ENCODE measurements at places on chromosomes 13 and 19.

DNA sequence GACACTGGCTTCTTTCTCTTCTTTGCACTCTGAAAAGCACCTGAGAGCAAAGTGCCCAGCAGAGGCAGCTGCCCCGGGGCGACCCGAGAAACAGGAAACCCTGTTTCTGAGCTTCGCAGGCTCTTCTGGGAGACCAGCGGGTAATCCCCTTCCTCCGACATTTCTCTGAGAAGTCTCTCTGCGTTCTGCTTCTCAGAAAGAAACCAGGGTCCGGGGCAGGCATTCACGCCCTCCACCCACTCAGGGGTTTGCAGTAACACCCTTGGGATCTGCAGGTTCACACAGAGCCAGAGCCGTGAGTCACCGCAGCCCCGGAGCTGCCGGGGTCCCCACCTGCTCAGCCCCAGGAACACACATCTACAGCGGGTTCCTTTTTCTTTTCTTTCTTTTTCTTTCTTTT lies 86.0 kb downstream of the GADD45B start:
- peak; percentile 35 for DNase-seq

DNA sequence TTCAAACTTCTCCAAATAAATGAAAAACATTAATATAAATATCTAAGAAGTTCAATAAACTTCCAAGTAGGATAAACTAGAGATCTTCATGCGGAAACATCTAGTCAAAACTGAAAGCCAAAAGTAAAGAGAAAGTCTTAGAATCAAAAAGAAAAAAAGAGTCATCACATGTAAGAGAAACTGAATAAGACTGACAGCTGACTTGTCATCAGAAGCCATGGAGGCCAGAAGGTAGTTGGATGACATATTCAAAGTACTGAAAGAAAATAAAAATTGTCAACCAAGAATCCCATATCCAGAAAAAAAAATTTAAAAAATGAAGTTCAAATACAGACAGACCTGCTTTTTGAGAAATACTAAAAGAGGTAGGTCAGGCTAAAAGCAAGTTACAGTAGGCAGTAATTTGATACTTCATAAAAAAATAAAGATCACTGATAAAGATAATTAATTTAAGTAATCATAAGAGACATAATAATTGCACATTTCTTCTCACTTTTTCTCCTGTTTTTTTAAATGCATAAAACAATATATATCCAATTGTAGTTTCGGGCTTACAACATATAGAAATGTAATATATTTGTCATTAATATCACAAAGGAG lies 327.6 kb upstream of the PCDH9 start:
- no peak for DNase-seq

- DNase-seq, result no peak
Measured at GRCh38 chr13:28041031-28041461, 52.6 kb upstream of the URAD start.

- DNase-seq, result no peak
Measured at GRCh38 chr13:23865906-23866305, 23.3 kb downstream of the MIPEP start.

GRCh38 chr19:6375411-6376010 lies at the start of gene PSPN:
Gene PSPN, minus strand, starts transcription at chr19:6375933. Its CDS starts 84 bp downstream, at chr19:6375849.
- DNase-seq, result no peak

DNA sequence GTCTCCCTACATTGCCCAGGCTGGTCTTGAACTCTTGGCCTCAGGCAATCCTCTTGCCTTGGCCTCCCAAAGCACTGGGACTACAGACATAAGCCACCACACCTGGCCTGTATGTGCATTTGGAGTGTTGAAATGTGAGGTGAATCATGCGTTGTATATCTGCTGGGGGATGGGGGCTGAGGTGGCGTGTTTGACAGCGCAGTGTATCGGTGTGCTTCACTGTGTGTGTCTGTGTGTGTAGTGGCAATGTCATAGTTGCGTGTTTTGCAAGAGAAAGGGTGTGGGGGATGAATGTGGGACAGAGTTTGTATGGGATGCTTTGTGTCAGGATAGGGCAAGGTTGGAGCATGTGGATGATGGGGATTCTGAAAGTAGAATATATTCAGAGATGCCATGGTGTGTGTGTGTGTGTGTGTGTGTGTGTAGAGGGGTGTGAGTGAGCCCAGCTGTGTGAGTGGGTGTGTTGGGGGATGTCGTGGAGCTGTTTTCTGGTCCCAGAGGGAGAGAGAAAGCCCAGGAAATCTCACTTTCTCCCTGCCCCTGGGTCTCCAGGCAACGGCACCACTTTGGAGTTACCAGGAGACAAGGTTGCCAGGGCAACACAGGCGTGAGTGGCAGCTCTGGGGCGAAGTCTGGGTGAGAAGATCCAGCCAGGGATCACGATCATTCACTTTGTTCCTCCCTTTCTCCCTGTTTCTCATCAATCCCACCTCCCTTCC lies 1.1 kb upstream of the SWSAP1 start:
- DNase-seq, result no peak

- DNase-seq, result no peak
Measured at GRCh38 chr19:34686455-34686854, 9.0 kb downstream of the ZNF302 start.

GRCh38 chr13:79781829-79782540 lies 301.0 kb downstream of the NDFIP2 start:
- DNase-seq, result no peak

GRCh38 chr13:41563341-41563983 lies 106.1 kb downstream of the RGCC start:
- DNase-seq, result no peak

DNA sequence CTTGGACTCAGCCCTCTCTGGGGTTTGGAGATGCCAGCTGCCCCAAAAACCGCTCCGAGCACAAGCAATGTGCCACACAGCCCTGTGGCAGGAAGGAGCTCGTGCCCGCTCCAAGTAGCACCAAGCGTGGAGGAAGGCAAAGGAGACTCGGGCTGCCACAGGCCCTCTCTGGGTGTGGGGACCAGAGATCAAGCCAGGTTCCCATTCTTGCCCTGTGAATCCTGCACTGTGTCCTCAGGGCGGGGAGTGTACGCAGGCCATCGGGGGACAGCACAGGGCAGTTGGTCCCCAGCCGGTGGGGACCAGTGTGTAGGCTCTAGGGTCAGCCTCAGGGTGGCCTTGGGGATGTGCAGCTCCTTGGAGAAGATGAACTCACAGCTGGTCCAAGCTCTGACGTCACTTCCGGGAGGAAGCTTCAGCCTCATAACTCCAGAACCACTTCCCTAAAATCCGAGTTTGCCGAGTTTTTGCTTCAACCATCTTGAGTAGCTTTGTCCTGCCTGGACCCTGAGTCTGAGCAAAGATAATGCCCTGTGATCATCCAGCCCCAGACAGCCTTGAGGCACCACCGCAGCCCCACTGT lies 9.3 kb upstream of the CPAMD8 start:
- DNase-seq, result no peak

- no peak for DNase-seq
Measured at GRCh38 chr13:110976785-110977184, 61.9 kb upstream of the ANKRD10 start.

GRCh38 chr19:32497391-32497790 lies 83.6 kb upstream of the PDCD5 start:
- no peak for DNase-seq

GRCh38 chr19:48059331-48059730 lies 15.5 kb upstream of the CABP5 start:
- no peak for DNase-seq

DNA sequence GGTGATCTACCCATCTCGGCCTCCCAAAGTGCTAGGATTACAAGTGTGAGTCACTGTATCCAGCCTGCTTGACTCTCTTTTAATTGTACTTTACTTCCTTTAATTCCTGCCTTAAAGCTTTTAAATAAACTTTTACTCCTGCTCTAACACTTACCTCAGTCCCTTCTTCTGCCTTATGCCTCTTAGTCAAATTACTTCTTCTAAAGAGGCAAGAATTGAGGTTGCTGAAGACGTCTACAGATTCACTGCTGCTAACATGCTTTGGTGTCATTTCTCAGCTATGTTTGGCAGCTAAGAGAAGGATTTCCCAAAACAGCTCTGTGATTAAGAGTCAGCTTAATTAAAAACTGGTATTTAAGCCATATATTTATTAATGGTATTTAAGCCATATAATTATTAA lies 32.9 kb upstream of the CD177 start:
- no peak for DNase-seq

GRCh38 chr13:46817095-46817494 lies 20.1 kb upstream of the ESD start:
- no peak for DNase-seq

DNA sequence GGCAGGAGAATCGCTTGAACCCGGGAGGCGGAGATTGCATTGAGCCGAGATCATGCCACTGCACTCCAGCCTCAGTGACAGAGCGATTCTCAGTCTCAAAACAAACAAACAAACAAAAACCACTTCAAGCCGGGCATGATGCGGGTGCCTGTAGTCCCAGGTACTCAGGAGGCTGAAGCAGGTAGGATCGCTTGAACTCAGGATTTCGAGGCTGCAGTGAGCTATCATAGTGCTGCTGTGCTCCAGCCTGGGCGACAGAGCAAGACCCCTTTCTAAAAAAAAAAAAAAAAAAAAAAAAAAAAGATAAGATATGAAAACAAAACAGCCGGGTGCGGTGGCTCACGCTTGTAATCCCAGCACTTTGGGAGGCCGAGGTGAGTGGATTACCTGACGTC lies 12.9 kb downstream of the PPP1R14A start:
- no peak for DNase-seq

DNA sequence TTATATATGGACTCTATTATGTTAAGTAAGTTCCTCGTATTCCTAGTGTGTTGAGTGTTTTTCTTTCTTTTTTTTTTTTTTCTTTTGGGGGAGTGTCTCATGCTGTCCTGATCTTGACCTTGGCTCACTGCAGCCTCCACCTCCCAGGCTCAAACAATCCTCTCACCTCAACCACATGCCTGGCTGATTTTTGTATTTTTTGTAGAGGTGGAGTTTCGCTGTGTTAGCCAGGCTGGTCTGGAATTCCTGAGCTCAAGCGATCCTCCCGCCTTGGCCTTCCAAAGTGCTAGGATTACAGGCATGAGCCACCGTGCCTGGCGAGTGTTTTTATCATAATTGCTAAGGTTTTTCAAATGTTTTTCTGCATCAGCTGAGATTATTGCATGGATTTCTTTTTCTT lies 10.7 kb upstream of the ZNF480 start:
- no peak for DNase-seq

DNA sequence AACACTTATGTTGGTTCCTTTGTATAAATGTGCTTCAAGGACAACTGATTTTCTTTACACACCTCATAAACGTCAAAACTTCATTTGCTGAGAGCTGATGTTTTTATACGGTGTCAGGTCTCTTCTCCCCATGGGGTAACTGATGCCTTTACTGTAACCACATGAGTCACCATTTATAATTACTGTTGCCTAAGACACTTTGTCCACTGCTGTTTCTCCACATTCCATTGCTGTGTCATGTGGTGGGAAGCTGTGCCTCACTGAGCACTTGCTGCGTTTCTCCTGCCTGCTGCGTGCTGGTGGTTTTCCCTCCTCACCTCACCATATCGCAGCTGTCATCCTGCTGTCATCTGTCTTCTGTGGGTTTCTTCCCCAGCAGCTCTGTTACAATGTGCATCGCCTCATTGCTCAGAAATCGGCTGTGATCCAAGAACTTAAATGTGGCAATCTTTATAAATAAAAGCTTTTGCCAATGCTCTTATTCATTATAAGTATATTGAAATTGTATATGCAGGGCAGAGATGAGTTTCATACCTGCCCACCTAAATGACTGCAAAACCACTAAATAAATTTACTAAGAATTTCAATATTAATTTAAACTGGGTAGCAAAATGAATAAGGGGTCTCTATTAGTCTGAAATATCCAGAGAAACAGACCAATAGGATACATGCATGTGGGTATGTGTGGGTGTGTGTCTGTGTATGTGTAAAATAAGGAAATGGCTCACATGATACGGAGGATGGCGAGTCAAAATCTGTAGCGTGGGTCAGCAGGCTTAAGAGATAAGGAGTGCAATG lies 547.0 kb upstream of the SLITRK5 start:
- DNase-seq, result no peak

DNA sequence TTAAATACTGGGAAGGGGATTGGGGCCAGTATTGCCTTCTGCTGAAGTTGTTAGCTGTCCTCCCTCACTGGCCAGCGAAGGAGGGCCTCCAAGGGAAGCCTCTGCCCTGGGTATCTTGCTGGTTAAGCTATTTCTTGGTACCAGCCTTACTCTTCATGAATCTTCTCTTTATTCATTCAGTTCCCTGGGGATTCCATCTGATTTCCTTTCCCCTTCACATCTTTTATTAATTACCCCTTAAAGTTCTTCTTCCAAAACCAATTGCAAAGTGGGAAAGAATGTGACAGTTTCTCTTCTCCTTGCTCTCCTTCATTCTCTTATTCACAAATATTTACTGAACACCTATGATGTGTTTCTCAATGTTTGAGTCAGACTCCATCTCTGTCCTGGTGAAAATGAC lies 36.7 kb upstream of the STK24 start:
- DNase-seq, result no peak

DNA sequence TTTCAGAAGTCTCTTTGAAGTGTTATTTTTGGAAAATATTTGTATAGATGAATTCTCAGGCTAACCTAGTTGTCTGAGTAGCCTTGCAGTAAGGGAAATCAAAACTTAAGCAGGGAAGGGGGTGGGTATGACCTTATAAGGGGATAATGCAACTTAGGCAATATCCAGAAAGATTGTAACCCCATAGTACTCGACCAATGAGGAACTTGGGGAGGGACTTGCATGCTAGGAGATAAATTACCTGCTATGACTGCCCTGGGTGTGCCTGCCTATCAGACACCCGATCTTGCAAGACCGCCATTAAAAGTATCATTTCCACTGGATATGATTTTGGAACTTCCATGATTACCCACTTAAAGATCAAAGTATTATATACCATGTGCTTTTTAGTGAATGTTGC lies 23.0 kb upstream of the RFXAP start:
- DNase-seq, result no peak

- no peak for DNase-seq
Measured at GRCh38 chr19:44303976-44304568, 753 bp downstream of the ZNF235 start.

- DNase-seq, result peak; percentile 48
Measured at GRCh38 chr13:74026753-74027152, 107.5 kb downstream of the KLF12 start.

DNA sequence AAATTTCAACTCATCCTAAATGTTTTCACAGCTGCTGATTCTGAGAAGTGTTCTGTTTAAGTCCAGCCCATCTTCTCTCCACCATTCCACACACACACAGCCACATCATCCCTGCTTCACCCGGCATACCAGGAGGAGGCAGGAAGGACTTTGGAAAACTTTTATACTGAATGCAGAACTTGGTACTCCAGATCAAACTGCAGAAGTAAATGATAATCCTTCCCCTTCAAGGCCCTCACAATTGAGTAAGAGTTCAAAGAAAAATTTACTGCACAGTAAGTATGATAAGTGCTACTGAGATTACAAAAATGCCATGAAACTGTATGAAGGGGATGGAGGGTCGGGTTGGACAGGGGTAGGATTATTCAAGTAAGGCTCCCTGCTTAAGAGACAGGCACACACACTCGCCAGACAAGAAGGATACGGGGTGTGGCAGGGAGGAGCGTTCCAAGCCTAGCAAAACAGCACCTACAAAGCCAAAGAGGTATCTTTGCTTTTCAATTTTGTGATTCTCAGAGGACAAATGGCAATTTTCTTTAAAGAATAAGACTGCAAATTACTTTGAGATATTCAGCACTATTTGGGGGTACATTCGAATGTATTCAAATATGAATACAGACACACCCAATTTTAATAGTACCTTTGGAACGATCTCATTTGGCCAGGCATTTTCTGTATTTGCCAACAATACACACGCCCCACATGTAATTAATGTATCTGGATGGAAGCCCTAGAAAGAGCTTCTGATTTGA lies 2.5 kb downstream of the USP12 start:
- DNase-seq, result no peak

- DNase-seq, result no peak
Measured at GRCh38 chr19:15154002-15154612, 46.7 kb downstream of the NOTCH3 start.

Measured in stimulated activated CD4-positive, alpha-beta T cell treated with anti-CD3 and anti-CD28 coated beads, TNF-alpha, amount 100 ng/mL, for 1 hour (primary cell).